Activated T-cell treated with anti-CD3 and anti-CD28 coated beads for 48 hours (primary cell): ENCODE measurements at places on chromosomes 7 and 10.
A peak's percentile ranks its signal among the peaks of the same experiment; 100 is the strongest.

- DNase-seq, result no peak
Measured at GRCh38 chr7:27128776-27129728, 1.5 kb downstream of the HOXA4 start.

DNA sequence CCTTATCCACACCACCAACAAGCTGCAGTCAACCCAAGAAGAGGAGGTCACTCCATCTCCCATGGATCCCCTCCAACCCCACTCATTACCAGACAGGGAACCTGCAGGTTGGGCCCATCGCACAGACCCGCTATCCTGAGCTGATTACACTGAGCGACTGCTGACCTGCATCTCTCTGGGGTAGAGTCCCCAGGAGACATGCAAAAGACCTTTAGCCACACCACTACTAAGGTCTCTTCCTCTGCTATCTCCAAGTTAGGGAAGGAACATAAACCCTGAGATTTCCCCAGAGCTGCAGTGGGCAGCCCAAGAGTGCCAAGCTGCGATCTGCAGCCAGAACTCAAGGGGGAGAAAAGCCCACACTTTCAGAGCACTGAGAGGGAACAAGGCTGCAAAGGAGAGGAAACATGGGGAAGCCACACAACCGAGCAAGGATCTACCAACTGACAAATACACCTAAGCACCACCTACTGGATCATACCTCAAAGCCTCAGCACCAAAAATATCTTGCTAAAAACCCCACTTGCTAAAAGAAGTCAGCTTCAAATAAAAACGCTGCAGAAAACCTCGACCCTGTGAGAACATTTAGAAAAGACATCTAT is 298.2 kb downstream of the SORCS1 start:
- no peak for DNase-seq

GRCh38 chr10:32379318-32379949 is 32.5 kb upstream of the EPC1 start:
- no peak for DNase-seq

DNA sequence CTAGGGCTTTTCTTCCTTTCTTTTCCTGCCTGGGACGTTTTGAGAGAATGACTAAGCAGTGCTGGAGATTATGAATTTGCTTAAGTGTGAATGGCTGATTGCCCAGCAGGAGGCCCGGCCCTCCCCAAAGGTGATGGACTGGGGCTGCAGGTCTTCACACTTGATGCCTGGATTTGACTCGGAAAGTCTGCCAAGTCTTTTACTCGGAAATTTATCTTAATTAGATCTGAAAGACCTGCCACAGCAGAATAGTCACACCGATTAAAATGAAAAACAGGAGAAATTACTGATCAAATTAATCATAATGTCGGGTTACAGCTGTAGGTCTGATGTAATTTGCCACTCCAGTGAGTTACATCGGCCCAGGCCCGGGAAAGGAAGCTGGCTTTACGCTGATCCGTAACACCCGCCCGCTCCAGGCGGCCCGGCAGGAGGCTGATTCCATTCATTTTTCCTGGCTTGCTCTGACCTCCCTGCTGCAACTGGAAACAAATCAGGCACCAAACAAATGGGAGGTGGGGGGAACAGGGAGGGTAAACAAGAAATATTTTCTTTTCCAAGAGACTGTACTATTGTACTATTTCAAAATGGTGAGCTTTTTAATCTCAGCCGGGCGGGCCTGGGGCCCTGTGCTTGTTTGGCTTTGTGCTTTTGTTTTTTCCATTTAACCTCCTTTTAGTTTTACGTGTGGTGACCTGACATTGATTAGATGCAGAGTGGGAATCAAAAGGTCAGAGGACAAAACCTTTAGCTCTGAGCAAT is 212.4 kb upstream of the YAE1 start:
- no peak for DNase-seq

GRCh38 chr7:37714606-37715005 is 31.0 kb downstream of the GPR141 start:
- DNase-seq, result no peak

DNA sequence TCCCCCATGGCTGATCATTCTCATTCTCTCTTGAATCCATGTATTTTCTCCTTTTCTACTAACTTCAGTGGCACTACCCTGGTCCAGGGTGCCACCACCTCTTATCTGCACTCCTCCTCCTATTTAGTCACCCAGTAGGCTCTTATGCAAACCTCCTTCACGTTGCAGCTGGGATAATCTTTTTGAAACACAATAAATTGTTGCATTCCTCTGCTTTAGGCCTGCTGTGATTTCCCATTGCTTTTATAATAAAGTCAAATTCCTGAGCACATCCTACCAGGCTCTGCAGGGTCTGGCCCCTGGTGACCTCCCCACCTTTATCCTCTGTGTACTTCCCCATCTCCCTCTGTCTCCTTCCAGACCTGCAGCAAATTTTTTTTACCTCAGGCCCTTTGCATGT is 112.7 kb upstream of the KIAA1217 start:
- DNase-seq, result no peak

DNA sequence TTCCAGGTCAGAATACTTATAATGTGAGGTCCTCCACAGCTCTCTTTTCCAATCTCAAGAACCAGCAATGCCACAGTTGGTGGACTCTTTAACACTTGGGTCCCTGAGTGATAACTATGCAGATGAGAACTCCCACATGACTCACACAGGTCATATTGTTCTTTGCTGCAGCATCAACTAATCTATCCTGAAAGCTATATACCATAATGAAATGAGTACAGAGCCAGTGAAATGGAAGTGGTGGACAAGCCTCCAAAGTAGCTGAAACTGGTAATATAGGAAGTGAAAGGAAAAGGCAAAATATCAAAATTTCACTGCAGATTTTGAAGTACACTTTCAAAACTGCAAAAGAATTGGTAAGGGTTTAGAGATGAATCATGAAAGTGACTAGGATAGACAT is 45.6 kb downstream of the SORCS1 start:
- DNase-seq, result no peak

- DNase-seq, result no peak
Measured at GRCh38 chr10:22323538-22324305, 2.8 kb downstream of the BMI1 start.

GRCh38 chr10:6027929-6028328 is 34.2 kb downstream of the IL2RA start:
- no peak for DNase-seq

DNA sequence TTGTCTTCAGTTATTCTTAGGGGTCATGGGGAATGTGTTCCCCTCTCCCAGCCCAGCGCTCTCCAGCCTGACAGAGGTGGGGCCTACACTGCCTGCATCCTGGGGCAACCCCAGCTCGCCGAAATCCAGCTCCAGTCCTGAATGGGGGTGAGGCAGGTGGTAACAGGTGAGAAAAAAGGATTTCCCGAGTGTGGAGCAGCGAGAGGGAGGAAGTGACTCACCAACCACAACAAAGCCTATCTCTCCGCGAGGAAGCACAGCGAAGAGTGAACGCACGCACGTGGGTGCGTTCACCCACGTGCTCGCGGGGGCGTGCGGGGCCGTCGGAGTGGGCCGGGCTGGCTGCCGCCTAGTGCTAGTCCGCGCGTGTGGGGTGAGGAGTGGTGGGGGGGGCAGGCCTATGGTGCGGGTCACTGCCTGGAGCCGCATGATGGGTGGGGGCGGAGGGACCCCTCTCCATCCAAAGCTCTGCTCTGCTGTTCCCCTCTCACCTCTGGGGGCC is 855 bp upstream of the PALD1 start:
- peak; percentile 61 for DNase-seq

- no peak for DNase-seq
Measured at GRCh38 chr7:2738766-2739549, 51.0 kb downstream of the AMZ1 start.

GRCh38 chr7:11474902-11475585 is 357.0 kb downstream of the THSD7A start:
- no peak for DNase-seq
